Effector CD8-positive, alpha-beta T cell (primary cell): ENCODE measurements at places on chromosomes 4 and X.

DNA sequence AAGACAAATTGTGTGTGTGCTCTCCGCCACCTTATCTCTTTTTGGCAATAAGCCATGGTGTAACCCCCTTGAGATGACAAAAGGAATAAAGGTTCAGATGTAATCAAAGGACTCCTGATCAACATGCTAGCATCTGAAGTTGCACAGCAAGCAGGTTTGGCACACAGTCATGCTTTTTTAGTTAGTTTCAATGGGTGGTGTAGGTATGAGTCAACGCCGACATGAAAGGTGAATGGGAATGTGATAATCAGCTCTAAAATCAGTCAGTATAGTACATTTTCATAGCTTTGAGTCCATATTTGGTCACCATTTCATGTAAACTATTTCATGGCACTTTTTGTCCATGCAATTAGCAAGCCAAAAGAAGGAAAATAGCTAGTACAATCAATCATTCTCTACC, 50.4 kb upstream of the ETNPPL start:
- no peak for DNase-seq

DNA sequence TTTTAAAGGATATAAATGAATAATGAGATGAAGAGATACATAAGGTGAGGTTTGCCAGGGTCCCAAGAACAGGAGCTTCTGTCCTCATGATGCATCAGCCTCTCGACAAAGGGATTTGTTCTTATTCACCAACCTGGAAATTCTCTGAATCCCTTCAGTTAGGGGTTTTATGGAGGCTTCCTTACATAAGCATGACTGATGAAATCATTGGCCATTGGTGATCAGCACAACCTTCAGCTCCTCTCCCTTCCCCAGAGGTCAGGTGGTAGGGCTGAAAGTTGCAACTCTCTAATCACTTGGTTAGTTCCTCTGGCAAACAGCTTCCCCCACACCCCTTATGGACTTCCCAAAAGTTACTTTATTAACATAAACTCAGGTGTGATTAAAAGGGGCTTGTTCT, 222.0 kb downstream of the SPRY1 start:
- no peak for DNase-seq

GRCh38 chr4:150782921-150783320, 201.0 kb downstream of the MAB21L2 start:
- no peak for DNase-seq

- no peak for DNase-seq
These were observed 23.3 kb upstream of the LEF1 start for GRCh38 chr4:108192056-108192455.

- no peak for DNase-seq
These were observed 30.2 kb downstream of the GPRIN3 start for GRCh38 chr4:89277412-89277811.

DNA sequence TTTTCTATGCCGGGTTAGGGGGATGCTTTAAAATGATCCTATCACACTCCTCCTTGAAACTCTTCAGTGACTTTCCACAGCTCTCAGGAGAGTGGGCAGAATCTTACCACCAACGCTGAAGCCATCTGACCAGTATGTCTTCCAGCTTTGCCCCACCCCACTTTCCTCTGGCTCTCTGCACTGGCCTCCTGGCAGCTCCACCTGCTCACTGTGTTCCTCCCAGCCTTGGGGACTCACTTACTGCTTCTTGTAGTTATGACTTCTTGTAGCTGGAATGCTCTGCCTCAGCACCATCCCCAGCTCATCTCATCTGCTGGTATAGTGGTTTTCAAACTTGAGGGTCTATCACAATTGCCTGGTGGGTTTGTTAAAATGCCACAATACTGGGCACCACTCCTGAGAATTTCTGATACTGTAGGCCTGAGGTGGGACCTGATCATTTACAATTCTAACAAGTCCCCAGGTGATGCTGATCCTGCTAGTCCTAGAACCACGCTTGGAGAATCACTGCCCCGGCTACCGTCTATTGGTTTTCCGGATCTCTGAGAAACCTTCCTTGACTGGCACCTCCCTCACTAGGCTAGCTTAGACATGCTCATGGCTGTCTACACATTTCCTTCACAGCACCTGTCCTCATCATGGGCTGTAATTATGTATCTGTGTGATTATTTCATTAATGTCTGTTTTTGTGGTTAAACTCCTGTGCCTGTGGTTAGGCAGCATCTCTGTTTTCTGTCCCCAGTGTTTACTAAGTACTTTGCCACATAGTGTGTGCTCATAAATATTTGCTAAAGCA, 152.2 kb downstream of the MGST2 start:
- no peak for DNase-seq

- DNase-seq: no peak
These were observed 909.0 kb upstream of the PCDH10 start for GRCh38 chr4:132240081-132240480.

- no peak for DNase-seq
These were observed 67.4 kb downstream of the CNGA2 start for GRCh38 chrX:151801980-151802379.

- DNase-seq: no peak
These were observed 137.6 kb downstream of the NPNT start for GRCh38 chr4:106032851-106033286.

DNA sequence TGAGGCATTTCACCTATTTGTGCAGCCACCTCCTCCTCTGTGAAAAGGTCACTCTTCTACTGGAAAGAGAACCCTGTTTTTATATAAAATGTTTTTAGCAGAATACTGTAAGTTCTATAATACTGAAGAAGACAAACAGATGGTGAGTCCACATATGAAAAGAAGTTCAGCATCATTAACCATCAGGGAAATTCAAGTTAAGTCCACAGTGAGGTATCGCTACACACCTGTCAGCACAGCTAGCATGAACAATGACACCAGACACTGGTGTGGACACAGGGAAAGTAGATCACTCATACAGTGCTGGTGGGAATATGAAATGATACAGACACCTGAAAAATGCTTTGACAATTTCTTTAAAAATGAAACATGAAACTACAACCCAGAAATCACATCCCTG, 133.0 kb downstream of the MAD2L1 start:
- DNase-seq: no peak

DNA sequence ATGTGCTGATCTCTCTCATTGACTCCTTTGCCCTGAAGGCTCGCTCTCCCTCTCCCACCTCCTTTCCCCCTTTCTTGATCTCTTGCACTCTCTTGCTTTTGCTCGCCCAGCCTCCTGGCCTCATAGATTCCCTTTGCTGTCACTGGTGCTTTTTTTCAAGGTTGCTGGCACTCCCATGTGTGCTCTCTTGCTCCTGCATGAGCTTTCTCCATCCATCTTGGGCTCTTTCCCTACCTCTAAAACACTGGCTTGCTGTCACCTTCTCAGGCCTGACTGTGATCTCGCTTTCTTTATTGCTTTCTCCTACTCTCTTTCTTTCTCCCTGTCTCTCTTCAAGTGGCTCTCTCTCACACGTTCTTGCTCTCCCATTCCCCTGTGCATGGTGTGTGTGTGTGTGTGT, 202.0 kb downstream of the HS6ST2 start:
- DNase-seq: no peak

- DNase-seq: no peak
These were observed 95.7 kb downstream of the SH2D1A start for GRCh38 chrX:124441971-124442590.
